ENCODE measurements at places on chromosomes 16 and 17.

DNA sequence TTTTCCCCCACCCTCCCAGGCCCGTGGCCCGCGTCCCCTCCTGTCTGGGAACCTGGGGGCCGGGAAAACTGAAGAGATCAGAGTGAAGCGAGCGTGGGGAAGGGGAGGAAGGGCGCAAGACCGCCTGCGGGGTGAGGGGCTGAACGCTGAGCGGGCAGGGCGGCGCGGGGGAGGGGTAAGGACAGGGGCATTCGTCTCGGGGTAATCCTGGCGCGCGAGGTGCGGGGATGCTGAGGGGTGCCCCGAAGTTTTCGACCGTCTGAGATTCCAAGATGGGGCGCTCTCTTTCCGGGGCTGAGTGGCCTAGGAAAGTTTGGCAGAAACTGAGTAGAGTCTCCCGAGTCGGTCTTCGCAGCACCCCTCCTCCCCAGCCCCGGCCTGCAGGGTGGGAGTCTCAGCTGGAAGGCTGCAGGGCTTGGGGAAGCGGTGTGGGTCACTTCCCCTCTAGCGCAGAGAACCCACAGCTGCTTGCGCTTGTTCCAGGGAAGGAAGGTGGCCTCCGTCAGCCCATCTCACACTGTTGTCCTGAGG is 555 bp downstream of the TTYH2 start:
- no peak for DNase-seq

DNA sequence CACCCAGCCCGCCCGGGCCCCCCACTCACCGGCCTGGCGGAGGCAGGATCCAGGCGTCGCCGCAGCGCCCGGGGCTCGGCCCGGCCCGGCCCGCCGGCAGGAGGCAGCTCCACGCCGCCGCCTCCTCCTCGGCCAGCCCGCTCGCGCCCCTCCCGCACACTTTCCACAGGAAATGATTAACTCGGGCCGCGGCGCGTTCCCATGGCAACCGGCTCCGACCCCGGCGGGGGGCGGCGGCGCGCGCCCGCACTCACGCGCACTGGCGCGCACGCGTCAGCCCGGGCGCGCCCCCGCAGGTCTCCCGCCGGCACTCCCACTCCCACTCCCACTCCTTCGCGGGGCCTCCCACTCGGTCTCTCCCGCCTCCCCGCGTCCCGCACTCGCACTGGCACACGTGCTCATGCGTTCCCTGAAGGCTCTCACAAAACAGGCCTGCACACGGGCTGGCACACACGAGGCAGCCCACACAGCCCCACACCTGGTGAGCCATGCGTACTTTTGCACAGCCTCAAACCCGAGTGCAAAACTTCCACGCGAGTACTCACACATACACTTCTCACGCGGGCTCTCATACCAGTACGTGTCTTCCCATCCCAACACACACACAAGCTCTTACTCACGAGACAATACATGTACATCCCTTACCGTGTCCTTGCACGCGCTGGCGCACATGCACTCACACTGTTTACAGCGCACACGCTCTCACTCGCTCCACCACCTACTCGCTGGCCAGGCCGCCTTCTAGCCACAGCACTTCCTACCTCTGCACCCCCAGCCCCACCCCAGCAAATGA is at the start of gene KIFC3:
Gene KIFC3, minus strand, starts transcription at position 151 of the 793 bp plus-strand sequence. CDS start 4,248 bp downstream, outside the sequence.
- peak; percentile 77 for DNase-seq

- no peak for DNase-seq
These were observed 22.8 kb downstream of the PGS1 start for GRCh38 chr17:78401246-78401645.

DNA sequence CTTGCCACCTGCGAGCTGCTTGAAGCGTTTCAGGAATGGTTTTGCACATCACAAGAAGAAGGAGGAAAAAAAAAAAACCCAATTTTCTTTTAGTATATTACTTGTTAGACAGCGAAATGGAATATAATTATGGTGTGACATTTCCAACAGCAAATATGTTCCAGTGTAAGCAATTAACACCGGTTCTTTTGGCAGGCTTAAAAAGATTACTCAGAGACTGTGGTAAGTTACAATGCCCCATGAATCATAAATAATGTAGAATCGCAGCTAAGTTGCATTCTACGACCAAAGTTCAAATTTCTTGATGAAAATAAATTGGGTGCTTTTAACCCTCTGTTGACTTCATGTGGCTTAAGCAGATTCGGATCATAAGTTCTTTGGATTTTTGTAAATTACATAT is 245.2 kb downstream of the XYLT1 start:
- DNase-seq: no peak

DNA sequence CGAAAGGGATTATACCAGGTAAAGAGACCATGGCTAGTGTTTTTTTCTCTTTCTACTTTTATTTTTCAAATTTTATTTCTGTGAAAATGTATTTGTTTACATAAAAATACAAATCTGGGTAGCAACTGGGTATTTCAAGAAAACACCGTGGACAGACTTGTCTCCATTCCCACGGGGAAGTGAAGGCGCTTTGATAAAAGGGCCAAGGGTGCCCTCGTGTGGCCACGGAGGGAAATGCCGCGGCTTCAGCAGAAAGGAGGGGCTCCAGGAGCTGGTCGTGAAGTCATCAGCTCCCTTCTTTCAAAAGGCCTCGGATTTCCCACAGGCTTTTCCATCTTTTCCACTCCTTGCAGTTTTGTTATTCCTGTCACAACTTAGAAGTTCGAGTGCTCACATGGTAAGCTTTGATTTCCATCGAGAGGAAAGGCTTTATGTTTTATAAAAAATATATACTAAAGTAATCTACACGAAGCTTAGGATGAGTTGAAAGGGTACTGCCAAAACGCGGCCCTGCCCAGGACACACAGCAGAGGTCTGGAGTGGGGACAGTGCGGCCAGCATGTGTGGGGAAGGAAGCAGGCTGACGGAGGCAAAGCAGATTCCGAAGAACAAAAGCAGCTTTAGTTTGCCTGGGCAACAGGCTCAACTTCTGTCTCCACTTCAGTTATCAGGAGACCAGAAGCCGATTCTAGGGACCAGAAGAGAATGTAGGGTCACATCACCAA is 15.3 kb upstream of the MNT start:
- peak; percentile 42 for DNase-seq

DNA sequence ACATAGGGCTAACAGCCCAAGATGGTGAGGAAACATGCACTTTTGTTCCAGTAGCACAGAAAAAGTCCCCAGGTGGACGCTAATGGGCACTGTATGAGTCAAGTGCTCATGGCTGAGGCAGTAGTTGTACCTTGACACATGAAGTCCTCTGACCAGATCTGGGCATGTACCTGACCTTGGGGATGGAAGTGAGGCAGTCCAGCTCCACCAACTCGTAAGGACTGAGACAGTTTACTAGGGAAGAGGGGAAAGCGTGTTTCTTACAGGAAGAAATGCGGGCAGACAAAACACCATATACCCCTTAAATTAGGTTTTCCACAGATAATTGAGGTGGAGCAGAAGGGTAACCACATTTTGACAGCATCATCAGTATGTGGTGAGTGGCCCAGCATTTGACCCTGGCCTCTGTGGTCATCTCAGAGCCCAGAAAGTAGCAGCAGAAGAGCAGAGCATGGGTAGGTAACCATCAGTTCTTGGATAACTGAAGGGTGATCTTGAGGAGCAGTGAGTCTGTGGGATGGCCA is 32.4 kb upstream of the METTL9 start:
- DNase-seq: no peak

- DNase-seq: no peak
These were observed 64.2 kb downstream of the GNA13 start for GRCh38 chr17:64992325-64992802.

Measured in COR-L47 (cell line).